ENCODE measurements at places on chromosomes 5 and 9.

- DNase-seq: no peak
Measured at GRCh38 chr5:173016598-173017046, 33.1 kb downstream of the ATP6V0E1 start.

DNA sequence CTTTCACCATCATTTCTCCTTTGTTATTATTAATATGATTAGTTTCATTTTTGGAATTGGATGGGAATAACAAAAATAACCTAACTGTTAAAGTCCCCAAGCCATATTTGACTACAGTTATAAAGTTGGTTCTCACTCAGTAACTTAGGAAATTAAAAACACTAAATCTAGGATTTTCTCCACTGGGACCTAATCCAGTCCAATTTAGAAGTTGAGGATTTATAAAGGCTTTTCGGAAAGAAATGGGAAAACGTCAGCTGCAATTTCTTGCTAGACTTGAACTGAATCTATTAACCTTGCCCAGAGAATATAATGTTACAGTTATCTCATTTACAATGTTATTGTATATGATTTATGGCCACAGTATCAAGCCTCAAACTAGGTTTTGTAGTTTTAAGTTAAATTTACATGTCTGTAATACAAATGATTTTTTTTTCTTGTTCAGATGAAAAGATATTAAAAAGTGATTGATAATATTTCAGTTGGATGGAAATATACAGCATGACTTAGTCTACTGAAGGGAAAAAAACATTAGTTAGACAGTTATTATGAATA lies 524.3 kb upstream of the GRAMD2B start:
- DNase-seq: no peak

DNA sequence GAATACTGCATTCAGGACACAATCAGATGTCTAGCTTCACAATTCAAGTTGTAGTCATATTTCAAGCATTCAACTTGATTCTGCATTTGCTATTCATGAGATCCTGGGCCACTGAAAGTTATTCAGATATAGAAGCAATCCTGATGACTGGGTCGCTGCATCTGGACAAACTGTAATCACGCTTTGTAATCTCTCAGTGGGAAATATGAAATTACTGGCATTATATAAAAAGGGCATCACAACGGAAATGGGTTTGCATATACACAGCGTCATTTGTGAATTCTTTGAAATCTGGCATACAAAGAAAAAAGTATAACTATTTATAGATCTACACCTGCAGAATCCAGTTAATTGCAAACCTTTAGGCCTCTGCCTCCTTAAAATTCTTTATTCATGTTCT lies 102.2 kb downstream of the PARP8 start:
- no peak for DNase-seq

DNA sequence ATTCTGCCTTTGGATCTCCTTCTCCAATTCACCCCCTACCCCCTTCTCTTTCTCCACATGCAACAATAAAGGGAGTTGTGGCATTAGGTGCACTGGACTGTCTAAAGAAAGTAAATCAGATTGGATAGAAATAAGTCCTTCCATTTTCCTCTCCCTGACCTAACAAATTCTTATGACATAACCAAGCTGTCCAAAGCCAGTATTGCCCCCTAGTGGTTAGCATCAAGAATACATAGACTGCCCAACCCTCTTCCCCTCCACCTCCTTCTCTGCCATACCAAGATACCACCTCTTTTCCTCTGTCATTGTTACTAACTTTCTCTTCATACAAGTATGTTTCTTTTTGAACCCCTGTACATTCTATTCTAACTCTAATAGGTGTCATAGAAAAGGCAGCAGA lies 45.7 kb downstream of the PPARGC1B start:
- DNase-seq: no peak

GRCh38 chr5:111432883-111433536 lies 79.3 kb downstream of the STARD4 start:
- no peak for DNase-seq

DNA sequence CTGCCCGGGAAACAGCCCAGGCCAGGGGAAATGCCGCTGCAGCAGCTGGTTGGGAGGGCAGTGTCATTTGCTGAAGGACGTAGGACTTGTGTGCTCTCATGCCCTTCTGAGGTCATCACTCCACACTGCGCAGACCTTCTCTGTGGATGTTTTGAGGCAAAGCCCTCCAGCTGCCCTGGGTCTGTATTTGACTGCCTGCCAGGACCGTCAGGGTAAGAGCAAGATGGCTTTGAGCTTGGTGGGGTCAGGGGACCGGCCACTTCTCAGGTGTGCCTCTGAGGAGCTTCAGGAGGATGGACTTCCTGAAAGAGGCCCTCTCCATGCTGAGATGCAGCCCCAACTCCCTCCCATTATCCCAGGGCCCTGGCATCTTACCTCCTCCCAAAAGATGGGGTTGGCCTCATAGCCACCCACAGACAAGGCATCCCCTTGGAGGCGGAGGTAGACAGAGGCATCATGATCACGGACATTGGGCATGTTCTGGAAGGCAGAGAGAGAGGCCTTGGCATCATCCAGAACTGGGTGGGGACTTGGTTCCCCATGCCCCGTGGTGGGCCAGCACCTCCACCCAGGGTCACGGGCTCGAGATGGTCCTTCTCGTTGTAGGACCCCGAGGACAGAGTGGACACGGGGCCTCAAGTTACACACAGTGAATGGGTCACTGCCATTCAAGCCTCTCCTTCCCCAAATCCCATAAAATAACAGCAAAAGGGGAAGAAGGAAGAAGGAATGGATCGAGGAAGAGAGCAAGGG lies 19.4 kb downstream of the SARDH start:
- no peak for DNase-seq

DNA sequence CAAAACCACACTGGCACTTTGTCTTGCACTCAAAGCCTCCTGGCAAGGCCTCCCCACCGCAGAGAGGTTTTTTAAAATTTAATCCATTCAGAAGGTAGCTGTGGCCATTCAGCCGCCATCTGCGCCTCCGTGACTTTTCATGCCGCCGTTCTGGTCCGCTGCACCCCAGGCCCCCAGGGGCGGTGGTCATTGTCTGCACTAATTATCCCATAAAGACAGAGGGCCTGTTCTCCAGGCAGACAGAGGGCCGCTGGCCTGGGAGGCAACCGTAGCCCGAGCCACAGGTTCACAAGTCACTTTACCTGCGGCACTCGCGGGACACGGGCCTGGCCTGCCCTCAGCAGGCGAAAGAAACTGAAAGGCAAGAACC lies 49.4 kb downstream of the EXD3 start:
- no peak for DNase-seq

- no peak for DNase-seq
Measured at GRCh38 chr5:150172145-150172544, 5.6 kb downstream of the CDX1 start.

- no peak for DNase-seq
Measured at GRCh38 chr5:108311682-108312081, 70.2 kb downstream of the FBXL17 start.

DNA sequence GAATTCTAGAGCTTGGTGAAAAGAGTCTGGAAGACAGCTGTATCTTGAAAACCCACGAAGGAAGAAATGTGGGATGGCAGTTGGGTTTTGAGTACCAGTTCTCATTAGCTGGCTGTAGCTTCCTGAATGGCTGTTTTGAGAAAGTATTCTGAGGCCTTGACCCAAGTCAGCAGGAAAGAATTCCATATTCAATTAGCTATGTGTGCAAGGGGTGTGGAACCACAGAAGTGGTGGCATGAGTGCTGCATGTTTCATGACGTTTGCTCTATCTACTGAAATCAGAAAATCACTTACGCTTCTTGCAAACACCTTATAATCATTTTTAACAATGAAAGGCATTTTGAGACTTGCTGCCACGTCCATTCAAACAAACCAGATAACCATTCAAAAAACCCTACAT lies 69.1 kb downstream of the TRPM3 start:
- DNase-seq: no peak

- DNase-seq: no peak
Measured at GRCh38 chr5:127832067-127832466, 128.9 kb downstream of the CCDC192 start.

GRCh38 chr5:72157625-72157962 lies 50.3 kb downstream of the MAP1B start:
- no peak for DNase-seq

DNA sequence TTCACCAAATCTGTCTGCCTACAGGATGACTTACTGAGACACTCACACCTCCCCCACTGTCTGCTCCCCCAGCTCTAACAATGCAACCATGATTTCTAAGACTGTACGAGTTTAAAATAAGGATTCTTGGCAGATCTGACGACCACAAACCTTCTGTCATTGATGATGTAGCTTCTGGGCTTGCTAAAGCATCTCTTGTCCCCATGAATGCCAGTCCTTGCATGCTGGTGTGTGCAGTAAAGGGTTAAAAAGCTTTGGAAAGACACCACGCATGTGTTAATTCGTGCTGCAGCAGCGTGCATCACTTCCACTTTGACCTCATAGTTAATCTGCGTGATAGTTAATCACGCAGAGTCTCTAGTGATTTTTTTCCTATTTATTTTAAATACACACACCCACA lies 411 bp upstream of the GABRG2 start:
- DNase-seq: no peak

- no peak for DNase-seq
Measured at GRCh38 chr9:112905084-112905483, 14.4 kb upstream of the SLC46A2 start.

GRCh38 chr5:157842787-157843186 lies 16.2 kb downstream of the CLINT1 start:
- DNase-seq: no peak
